ENCODE measurements at places on chromosomes 7 and 10.

DNA sequence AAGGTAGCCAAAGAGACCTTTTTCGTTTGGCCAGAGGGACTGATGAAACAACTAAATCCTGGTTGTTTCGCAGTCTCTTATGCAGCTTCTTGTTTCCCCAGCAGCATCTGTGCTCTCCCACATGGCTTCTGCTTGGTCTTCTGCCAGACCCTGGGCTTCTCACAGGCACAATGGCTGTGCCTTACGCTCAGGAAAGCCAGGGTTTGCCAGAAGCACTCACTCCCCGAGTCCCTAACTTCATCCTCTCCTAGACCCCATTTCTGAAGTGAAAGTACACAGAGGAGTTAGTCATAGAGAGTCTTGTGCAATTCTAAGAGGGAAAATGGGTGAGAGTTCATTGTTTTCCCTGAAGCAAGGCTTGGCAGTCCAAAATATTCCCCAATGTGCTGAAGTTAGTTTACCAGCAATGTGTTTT is 121.7 kb downstream of the EVX1 start:
- DNase-seq, result peak; percentile 10

- no peak for DNase-seq
These were observed 19.4 kb upstream of the CABCOCO1 start for GRCh38 chr10:61643316-61643751.

GRCh38 chr10:102147561-102147960 is 4.6 kb upstream of the NOLC1 start:
- DNase-seq, result no peak

- DNase-seq, result no peak
These were observed 50.0 kb downstream of the ABCC2 start for GRCh38 chr10:99832439-99832838.

- DNase-seq, result no peak
These were observed 937.1 kb downstream of the CNTNAP2 start for GRCh38 chr7:147053746-147054145.

DNA sequence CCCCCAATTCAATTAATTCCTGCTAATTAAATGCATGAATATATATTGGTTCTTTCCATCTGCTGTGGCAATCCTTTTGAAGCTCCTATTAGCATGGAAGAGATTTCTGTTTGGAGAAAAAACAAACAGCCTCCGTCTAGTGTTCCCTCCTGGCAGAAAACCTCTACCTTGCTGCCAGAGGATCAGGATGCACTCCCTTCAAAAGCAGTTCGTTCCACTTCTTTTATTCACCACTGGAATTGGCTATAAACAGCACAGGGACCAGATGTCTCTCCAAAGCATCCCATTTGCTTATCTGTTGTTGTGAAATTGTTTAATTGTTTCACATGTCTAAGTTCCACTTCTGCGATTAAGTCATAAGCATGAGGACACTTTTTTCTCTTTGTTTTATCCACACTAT is 77.8 kb upstream of the PTN start:
- no peak for DNase-seq

DNA sequence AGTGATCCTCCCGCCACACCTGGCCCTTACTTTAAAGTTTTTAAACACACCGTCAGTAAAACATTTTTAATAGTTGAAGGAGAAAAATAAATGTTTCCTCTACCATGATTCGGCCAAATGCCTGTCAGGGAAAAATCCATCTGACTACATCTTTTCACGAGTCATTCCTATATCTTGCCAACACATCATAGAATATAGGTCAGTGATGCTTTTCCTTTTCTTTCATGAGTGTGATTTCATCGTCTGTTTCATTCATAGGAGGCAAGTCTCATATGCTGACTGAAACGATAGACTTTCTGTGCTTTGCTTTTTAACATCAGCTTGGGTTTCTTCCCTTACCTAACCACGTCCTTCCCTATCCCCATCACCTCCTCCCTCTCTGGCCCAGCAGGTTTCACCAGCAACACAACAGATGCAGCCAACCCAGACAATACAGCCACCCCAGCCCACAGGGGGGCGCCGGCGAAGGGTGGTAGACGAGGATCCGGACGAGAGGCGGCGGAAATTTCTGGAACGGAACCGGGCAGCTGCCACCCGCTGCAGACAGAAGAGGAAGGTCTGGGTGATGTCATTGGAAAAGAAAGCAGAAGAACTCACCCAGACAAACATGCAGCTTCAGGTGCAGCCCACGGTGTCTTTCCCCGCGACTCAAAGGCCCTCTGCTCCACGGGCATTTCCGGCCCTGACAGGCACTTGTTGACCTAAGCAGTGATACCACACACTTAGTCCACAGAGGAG is 149.2 kb downstream of the TRIL start:
- no peak for DNase-seq
